ENCODE measurements at places on chromosomes 5 and 9. TPM values are rescaled to one million over a fixed set of nuclear protein-coding genes. Genes with fewer than 3 reads are reported as not detected.

GRCh38 chr5:61496446-61496845, 164.4 kb downstream of the ZSWIM6 start:
- H3K36me3 ChIP-seq = peaks cover 8% of the 10 kb centered on the region
- H3K27ac ChIP-seq = no peak overlapping the region
- no peak for DNase-seq
- peaks cover 17% of the 10 kb centered on the region for H3K4me1 ChIP-seq

- H3K4me3 ChIP-seq = no peak overlapping the region
- H3K27ac ChIP-seq = no peak overlapping the region
- DNase-seq = no peak
- H3K36me3 ChIP-seq = no peaks in the 10 kb centered on the region
- peaks cover 6% of the 10 kb centered on the region for H3K27me3 ChIP-seq
These were observed 59.1 kb upstream of the IER5L start for GRCh38 chr9:129237164-129237611.

DNA sequence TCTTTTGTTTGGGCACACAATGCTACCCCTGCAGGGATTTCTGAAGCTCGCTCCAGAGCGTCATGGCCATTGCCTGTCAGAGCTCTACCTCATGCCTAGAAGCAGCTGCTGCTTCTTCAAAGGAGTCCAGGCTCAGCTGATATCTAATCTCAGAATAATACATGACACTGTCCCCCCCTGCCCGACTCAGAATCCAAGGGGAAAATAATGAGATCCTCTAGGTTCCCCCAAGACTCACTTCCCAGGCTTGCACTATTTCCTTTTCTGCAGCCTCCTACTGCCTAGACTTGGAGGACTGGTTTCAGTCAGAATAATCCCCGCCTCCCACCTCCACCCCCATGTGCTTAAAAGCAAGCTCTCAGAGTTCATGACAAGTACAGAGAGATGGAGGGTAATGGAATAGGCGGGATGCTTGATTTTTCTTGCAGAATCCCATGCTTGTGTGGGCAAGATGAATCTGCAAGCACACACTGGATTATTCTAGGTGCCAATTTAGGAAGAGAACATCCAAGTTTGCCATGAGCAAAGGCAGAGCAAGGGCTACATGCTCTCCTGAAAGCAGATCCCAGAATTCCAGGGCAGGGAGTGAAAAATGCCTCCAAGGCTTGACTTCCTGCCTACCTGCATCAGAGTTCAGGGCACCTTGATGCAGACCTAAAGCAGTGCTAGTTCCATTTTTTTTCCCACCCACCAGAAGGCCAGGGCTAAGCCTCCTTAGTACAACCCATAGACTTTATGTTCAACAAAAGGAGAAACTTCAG, 97.4 kb upstream of the IFNK start:
- H3K4me1 ChIP-seq = peaks cover 47% of the 10 kb centered on the region
- peak overlapping the region; percentile 38 for H3K27ac ChIP-seq
- H3K36me3 ChIP-seq = no peaks in the 10 kb centered on the region
- no peak overlapping the region for H3K4me3 ChIP-seq
- H3K27me3 ChIP-seq = no peaks in the 10 kb centered on the region
- DNase-seq = no peak

DNA sequence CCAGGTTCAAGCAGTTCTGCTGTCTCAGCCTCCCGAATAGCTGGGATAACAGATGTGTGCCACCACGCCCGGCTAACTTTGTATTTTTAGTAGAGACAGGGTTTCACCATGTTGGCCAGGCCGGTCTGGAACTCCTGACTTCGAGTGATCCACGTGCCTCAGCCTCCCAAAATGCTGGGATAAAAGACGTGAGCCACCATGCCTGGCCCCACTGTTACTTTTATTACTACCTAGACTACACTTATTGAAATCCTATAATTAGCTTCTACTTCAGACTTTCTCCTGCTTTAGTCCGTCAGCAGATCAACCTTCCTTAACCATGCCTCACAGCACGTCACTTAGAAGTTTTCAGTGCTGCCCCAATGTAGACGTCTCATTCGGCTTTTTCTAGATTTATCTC, 8.2 kb downstream of the ZBTB43 start:
- no peaks in the 10 kb centered on the region for H3K27me3 ChIP-seq
- no peaks in the 10 kb centered on the region for H3K4me1 ChIP-seq
- H3K4me3 ChIP-seq = no peak overlapping the region
- no peak overlapping the region for H3K27ac ChIP-seq

GRCh38 chr5:107204413-107204812, 466.3 kb downstream of the EFNA5 start:
- no peaks in the 10 kb centered on the region for H3K36me3 ChIP-seq
- H3K27me3 ChIP-seq = no peaks in the 10 kb centered on the region
- no peak overlapping the region for H3K27ac ChIP-seq
- no peak for DNase-seq
- H3K4me3 ChIP-seq = no peak overlapping the region

- H3K4me1 ChIP-seq = peaks cover 21% of the 10 kb centered on the region
- DNase-seq = no peak
- no peak overlapping the region for H3K4me3 ChIP-seq
- peak overlapping the region; percentile 59 for H3K27ac ChIP-seq
- no peaks in the 10 kb centered on the region for H3K36me3 ChIP-seq
These were observed 48.0 kb downstream of the SARDH start for GRCh38 chr9:133690081-133690561.

GRCh38 chr5:16934677-16935153, 1.4 kb downstream of the MYO10 start:
- peak overlapping the region; percentile 95 for H3K4me3 ChIP-seq
- DNase-seq = no peak
- H3K27ac ChIP-seq = peak overlapping the region; percentile 83
- H3K36me3 ChIP-seq = no peaks in the 10 kb centered on the region
- H3K27me3 ChIP-seq = peaks cover 46% of the 10 kb centered on the region
- H3K4me1 ChIP-seq = peaks cover 42% of the 10 kb centered on the region

DNA sequence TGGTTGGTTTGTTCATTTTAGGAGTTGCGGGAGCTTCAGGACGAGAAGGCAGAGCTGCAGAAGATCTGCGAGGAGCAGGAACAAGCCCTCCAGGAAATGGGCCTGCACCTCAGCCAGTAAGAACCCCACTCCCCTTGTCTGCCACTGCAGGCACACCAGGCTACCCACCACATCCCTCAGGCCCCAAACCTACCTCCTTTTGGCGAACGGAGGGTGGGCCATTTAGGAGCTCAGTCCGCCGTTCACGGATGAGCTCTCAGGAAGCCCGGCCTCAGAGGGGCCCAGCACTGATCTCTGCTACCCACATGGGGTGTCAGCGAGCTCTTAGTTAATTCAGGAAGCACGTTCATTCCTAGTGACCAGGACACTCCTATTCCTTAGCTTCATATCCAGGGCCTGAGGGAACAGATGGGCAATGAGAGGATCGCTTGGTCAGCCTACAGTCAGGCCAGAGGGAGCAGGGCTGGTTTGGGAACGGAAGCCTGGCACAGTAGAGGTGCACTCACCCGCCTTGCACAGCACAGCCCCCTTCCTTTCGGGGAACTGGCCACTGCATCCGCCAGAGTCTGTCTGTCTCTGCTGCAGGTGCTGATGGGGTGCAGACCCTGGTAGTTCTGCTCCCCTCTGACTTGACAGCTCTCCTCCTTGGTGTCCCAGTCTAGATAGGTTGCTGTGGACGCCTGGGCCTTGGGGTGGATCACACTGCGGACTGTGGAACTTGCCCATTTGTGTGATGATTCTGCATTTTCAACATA, 21.4 kb downstream of the HNRNPH1 start:
- peaks cover 17% of the 10 kb centered on the region for H3K36me3 ChIP-seq
- no peaks in the 10 kb centered on the region for H3K4me1 ChIP-seq
- DNase-seq = no peak
- no peaks in the 10 kb centered on the region for H3K27me3 ChIP-seq
- no peak overlapping the region for H3K4me3 ChIP-seq
- H3K27ac ChIP-seq = peak overlapping the region; percentile 37

- no peaks in the 10 kb centered on the region for H3K4me1 ChIP-seq
- no peak for DNase-seq
- peaks cover 12% of the 10 kb centered on the region for H3K27me3 ChIP-seq
- H3K36me3 ChIP-seq = no peaks in the 10 kb centered on the region
- H3K27ac ChIP-seq = no peak overlapping the region
These were observed 51.2 kb upstream of the BARHL1 start for GRCh38 chr9:132531195-132531594.

DNA sequence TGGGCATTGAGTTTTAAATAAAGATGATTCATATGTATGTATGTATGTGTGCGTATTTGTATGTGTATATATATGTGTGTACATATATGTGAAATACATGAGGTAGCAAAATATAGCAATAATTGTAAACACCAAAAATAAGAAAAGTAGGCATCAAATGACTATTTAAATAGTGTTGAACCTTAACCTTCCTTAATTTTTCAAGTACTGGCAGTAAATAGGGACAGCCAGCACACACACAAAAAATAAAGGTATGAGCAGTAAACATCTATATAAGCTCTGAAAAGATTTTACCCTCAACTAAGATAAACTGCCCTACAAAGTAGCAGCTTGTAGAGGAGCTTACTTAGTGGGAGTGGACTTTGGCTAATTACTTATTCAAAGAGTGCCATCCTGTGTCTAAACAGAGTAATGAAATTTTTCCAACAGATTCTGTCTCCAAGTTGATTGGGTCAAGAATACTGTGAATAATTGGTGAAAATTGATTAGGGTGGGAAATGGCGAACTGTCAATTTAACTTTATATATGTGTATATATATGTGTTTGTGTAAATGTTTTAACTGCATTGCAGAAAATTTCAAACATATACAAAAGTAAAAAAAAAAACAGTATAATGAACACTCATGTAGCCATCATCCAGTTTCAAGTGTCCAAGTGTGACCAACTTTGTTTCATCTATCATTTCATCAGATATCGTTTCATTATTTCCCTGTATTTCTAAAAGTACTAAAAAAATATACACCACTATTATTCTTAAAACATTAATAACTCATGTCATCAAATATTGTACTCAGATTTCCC, 2.0 kb upstream of the ADAMTS6 start:
- H3K27me3 ChIP-seq = no peaks in the 10 kb centered on the region
- peaks cover 16% of the 10 kb centered on the region for H3K4me1 ChIP-seq
- H3K4me3 ChIP-seq = no peak overlapping the region

DNA sequence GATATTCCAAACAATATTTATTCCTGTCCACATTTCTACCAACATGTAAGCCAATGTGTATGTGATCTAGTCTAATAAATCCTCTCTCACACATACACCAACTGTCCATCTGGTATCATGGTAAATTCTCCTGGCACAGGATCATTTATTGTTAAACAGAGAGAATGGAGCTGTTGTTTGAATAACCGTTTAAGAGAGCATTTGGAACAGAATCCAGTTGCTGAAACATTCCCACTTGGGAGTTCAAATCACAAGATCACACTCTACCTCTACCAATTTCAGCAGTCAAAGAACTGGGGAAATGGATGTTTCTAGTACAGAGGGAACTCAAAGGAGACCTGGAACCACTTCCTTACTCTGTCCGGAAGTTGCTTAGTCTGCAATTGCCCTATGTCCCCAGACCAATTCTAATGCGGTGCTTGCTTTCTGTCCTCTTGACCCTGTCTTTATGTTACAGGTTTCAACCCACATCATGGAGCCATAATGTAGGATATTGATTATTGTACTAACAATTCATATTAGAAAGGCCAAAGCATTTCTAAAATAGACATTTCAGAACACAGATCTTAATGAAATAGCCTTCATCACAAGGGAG, 488.4 kb downstream of the SEMA5A start:
- no peak overlapping the region for H3K4me3 ChIP-seq
- no peak overlapping the region for H3K27ac ChIP-seq
- peaks cover 17% of the 10 kb centered on the region for H3K27me3 ChIP-seq
- H3K36me3 ChIP-seq = no peaks in the 10 kb centered on the region

DNA sequence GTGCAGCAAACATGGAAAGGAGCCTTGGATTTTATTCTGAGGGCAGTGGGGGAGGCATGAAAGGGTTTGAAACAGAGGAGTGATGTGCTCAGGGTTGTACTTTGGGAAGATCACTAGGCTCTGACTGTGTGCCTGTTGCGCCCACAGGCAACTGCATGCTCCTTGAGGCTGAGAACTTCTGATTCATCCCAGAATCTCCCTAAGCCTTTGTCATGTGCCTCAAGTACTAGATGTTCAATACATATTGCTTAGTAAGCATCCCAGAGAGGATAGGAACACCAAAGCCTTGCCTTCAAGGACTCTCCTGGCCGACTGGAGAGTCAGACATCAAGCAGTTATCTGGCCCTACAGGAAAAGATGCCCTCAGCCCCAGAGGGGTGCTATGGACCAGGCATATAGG, 54.1 kb downstream of the ARHGEF37 start:
- no peak overlapping the region for H3K27ac ChIP-seq
- peaks cover 6% of the 10 kb centered on the region for H3K27me3 ChIP-seq
- H3K4me3 ChIP-seq = no peak overlapping the region
- H3K4me1 ChIP-seq = peaks cover 10% of the 10 kb centered on the region
- DNase-seq = no peak
- H3K36me3 ChIP-seq = no peaks in the 10 kb centered on the region

- H3K4me3 ChIP-seq = no peak overlapping the region
- H3K36me3 ChIP-seq = no peaks in the 10 kb centered on the region
- H3K27ac ChIP-seq = no peak overlapping the region
- H3K27me3 ChIP-seq = peaks cover 3% of the 10 kb centered on the region
- DNase-seq = no peak
These were observed 667.9 kb upstream of the ITGA1 start for GRCh38 chr5:52119768-52120167.

DNA sequence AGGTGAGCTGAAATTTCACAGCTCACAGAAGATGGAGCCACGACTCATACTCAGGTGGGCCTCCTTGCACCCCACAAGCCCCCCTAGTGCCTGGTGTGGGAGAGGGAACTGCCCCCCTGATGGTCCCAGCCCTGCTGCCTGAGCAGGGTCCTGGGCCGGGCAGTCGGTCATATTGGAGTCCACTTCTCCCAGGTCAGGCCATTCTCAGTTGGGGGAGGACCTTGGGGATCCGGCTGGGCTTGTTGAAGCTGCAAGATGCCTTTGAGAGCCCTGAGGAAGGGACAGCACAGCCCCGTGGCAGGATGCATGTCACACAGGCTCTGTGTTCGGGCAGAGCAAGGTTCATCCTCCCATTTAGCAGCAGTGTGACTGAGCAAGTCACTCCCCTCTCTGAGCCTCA, 56.6 kb downstream of the ERGIC1 start:
- no peak for DNase-seq
- H3K4me1 ChIP-seq = peaks cover 10% of the 10 kb centered on the region
- H3K36me3 ChIP-seq = peaks cover 18% of the 10 kb centered on the region
- no peak overlapping the region for H3K27ac ChIP-seq
- H3K27me3 ChIP-seq = peaks cover 3% of the 10 kb centered on the region

DNA sequence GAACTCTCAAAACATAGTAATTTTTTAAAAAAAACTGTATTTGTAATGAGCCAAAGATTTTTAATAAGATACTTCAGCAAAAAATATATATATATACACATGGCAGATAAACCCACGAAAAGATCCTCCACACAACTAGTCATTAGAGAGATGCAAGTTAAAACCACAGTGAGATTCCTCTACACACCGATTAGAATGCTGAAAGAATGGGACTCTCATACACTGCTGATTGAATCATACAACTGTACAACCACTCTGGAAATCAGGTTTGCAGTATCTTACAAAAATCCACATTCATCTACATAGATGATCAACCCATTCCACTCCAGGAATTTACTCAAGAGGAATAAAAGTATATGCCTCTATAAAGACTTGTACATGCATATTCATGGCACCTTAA, 43.7 kb downstream of the RASEF start:
- H3K4me3 ChIP-seq = no peak overlapping the region
- peaks cover 28% of the 10 kb centered on the region for H3K36me3 ChIP-seq
- H3K27ac ChIP-seq = no peak overlapping the region
- no peaks in the 10 kb centered on the region for H3K27me3 ChIP-seq
- no peak for DNase-seq

TYRP1 gene
- total RNA-seq = not detected

LCN1 gene
- total RNA-seq = not detected

INSL4 gene
- total RNA-seq = not detected

LCN15 gene
- not detected for total RNA-seq

C9orf153 gene
- 0.69 TPM for total RNA-seq

PCDHGB2 gene
- 0.89 TPM for total RNA-seq

Data from progenitor cell of endocrine pancreas (in vitro differentiated cells).